Prostate gland (tissue), 2 donors: ENCODE measurements at places on chromosomes 1 and 21.

DNA sequence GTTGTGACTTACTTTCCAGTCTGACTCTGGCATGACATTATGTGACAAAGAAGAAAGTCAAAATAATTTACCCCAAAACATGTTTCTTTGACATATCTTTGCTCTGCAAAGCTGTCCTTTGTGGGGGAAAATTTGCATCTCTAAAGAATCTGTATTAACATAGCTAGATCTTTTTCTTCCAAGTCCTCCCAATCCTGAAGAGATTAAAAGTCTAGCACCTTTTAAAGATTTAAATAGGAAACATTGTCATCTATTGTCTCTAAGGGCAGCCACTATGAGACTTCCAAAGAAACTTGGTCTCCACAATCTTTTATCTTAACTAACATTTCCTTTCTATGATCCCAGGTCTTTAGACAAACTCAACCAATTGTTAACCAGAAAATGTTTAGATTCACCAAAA lies 16.0 kb downstream of the LRRC3 start:
- no peaks in the 10 kb centered on the region for H3K36me3 ChIP-seq
- no peak for DNase-seq
- H3K27ac ChIP-seq: no peak overlapping the region
- no peak overlapping the region for H3K4me3 ChIP-seq
- H3K4me1 ChIP-seq: no peaks in the 10 kb centered on the region
- peaks cover 2% of the 10 kb centered on the region for H3K27me3 ChIP-seq

- no peak overlapping the region for H3K27ac ChIP-seq
- H3K27me3 ChIP-seq: no peaks in the 10 kb centered on the region
- H3K36me3 ChIP-seq: no peaks in the 10 kb centered on the region
- no peak overlapping the region for H3K4me3 ChIP-seq
- H3K4me1 ChIP-seq: no peaks in the 10 kb centered on the region
Measured at GRCh38 chr1:78292361-78292760, 198.4 kb upstream of the PTGFR start.

- DNase-seq: no peak
- H3K4me3 ChIP-seq: no peak overlapping the region
- H3K4me1 ChIP-seq: no peaks in the 10 kb centered on the region
- no peak overlapping the region for H3K27ac ChIP-seq
- H3K36me3 ChIP-seq: no peaks in the 10 kb centered on the region
Measured at GRCh38 chr1:94284476-94284875, 47.1 kb upstream of the ARHGAP29 start.

DNA sequence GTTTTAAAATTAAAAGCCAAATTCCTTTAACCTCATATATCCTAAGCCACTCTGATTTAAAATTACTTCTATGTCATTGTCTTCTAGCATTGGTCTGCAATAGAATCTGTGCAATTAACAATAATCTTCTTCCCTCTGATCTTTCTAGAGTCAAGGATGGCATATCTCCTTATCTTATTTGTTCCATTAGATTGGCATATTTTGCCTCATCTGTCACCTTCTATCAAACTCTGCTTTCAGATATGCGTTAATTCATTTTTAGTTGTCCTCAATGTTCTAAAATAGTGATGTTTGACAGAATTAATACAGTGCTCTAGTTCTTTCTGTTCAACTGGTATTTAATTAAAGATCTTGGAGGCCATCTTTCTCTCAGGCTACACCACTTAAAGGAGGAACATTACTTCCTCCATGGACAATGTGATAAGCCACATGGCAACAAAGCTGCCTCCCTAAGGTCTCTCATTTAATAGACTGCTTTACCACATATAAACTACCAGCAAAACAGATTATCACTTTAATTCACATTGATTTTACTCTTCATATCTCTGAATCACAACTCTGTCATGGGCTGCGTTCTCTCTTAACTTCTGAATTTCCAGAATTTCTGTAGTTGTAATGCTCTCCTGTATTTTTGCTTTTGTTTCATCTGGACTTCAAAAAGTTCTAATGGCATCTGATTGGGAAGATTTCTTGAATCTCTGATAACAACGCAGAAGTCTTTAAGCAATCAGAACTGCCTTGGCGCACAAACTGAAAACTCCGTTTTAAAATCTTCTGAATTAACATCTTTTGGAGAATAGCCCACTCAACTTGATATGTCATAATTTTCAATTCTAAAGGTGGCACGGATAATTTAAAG lies 2.8 kb downstream of the NRIP1 start:
- H3K27me3 ChIP-seq: no peaks in the 10 kb centered on the region
- no peak for DNase-seq
- H3K36me3 ChIP-seq: no peaks in the 10 kb centered on the region
- peak overlapping the region; percentile 88 for H3K4me3 ChIP-seq

DNA sequence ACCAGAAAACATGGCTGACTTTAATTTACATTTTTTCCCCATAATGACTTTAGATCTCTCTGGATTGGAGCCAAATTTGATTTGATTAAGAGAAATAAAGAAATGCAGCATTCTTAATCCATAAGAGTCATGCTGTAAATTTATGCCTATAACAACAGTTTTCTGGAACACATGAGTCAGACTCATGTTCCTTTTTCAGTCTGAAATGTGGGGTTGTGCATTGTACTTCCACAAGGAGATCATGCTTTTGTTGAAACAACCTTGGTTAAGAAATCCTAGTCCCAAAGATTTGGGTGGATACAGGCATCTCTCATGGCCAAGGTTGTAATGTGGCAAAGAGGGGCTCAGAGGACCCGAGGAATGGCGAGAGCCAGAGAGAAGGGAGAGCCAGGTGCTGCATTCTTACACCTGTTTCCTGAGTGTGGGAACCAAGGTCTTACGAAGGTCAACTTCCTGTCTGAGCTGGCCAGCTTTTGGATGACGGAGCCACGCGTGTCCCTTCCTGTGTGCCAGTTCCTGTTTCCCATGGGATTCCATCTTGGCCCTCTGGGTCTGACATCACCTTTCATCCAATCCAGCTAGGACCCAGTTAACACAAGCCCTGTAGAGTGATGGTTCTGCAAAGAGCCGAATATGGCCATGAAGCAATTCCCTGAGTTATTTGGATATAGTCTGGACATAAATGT lies 23.1 kb downstream of the CLDN14 start:
- no peaks in the 10 kb centered on the region for H3K27me3 ChIP-seq
- H3K27ac ChIP-seq: no peak overlapping the region
- H3K36me3 ChIP-seq: no peaks in the 10 kb centered on the region
- DNase-seq: no peak
- H3K4me1 ChIP-seq: no peaks in the 10 kb centered on the region

GRCh38 chr1:30880678-30881318 lies 27.8 kb downstream of the SDC3 start:
- no peak overlapping the region for H3K4me3 ChIP-seq
- H3K4me1 ChIP-seq: peaks cover 3% of the 10 kb centered on the region
- DNase-seq: no peak
- no peaks in the 10 kb centered on the region for H3K27me3 ChIP-seq
- H3K36me3 ChIP-seq: no peaks in the 10 kb centered on the region

DNA sequence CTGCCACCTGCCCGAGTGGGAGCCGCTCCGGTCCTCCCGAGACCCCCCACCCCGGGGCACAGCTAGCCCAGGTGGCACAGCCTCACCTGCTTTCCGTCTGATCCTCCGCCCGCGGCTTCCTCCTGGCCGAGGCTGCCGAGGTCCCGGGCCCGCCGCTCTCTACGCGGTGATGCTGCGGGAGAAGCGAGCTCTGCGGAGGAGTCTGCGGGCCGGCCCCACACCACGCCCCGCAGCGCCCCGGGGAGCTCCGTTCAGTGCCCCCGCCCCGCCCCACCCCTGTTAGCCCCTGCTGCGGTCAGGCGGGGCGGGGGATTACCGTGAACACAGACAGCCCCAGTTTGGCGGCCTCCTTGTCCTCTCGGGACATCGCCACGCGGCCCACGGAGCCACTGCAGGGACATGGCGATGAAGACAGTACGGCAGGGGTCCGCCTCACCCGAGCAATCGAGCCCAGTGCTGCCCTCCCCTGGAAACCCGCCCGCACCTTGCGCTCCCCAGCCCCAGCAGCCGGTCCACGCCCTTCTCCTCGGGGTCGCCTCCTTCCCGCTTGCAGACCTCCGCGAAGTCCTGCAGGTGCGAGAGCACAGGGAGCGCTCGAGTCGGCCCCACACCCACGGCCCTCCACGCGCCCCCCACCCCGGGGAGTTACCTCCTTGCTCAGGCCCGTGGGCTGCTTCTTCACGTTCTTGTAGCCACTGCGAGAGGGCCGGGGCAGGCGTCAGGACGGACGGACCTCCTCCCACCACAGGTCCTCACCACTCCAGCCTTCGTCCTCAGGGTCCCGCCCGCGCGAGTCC lies 933 bp downstream of the C1orf35 start:
- H3K4me1 ChIP-seq: peaks cover 3% of the 10 kb centered on the region
- H3K4me3 ChIP-seq: peak overlapping the region; percentile 96
- H3K27me3 ChIP-seq: no peaks in the 10 kb centered on the region
- H3K27ac ChIP-seq: peak overlapping the region; percentile 89

- H3K4me1 ChIP-seq: no peaks in the 10 kb centered on the region
- H3K27ac ChIP-seq: no peak overlapping the region
- no peak overlapping the region for H3K4me3 ChIP-seq
- no peaks in the 10 kb centered on the region for H3K36me3 ChIP-seq
- DNase-seq: no peak
- H3K27me3 ChIP-seq: peaks cover 19% of the 10 kb centered on the region
Measured at GRCh38 chr1:2866422-2867086, 65.1 kb upstream of the TTC34 start.

- H3K36me3 ChIP-seq: no peaks in the 10 kb centered on the region
- H3K27me3 ChIP-seq: no peaks in the 10 kb centered on the region
- no peak overlapping the region for H3K4me3 ChIP-seq
Measured at GRCh38 chr1:14470802-14471201, 127.7 kb upstream of the KAZN start.

DNA sequence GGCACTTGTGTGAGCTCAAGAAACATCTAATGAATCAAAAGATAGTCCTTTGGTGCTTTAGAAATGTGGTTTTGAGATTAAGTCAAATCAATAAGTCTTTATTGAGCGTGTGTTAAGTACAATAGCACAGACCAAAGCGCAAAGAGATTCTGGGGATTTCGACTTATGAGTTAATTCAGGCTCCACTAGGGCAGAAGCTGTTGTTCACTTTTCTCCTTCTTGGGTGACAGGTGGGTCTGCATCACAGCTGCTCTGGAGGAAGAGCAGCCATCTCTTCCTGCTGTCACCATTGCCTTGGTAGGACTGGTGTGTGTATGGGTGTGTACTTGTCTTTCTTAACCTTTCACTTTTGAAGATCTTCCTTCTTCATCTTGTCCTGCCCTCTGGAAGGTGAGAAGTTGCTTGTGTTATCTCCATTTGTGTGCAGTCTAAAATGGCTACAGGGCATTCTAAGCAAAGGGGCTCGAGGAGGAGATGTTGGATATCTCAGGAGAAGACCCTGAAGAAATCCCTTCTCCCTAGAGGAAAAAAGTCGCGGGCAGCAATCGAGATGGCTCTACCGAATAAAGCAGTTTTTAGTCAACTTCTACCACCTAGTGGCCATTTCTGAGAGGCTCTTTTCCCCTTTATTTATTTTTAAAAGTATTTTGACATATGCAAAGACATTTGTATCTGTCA lies 22.9 kb upstream of the DISC1 start:
- no peaks in the 10 kb centered on the region for H3K27me3 ChIP-seq
- DNase-seq: peak; percentile 18
- H3K27ac ChIP-seq: no peak overlapping the region
- peak overlapping the region; percentile 21 for H3K4me3 ChIP-seq
- no peaks in the 10 kb centered on the region for H3K4me1 ChIP-seq

DNA sequence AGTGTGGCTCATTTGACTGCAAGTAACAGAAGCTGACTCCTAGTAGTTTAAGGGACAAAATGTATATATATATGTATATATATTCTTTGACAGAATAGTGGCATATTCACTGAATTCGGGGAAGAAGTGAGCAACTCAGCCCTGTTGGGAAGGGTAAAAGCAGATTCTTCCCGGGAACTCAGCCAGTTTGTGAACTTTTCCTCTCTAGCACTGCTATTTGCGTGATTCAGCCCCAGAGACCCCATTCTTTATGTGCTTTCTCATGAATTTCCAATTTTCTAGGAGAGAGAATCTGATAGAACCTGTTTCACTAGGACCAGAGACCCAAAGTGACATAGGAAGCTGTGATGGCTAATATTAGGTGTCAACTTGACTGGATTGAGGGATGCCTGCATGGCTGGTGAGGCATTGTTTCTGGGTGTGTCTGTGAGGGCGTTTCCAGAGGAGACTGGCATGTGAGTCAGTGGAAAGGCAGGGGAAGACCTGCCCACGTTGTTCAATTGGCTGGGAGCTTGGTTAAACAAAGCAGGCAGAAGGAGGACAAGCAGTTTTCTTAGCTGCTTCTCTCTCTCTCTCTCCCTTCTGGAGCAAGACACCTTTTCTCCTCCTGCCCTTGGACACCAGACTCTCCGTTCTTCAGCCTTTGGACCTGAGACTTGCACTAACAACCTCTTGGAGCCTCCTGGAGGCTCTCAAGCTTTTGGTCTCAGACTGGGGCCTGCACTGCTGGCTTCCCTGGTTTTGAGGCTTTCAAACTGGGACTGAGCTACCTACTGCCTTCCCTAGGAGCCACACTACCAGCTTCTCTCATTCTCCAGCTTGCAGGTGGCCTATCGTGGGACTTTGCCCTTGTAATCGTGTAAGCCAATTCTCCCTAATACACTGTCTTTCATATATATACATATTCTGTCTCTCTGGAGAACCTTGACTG lies 93.4 kb upstream of the KCNK1 start:
- H3K27ac ChIP-seq: no peak overlapping the region
- no peak for DNase-seq
- H3K4me1 ChIP-seq: no peaks in the 10 kb centered on the region
